ENCODE measurements at places on chromosomes 5 and 9. TPM values are rescaled to one million over a fixed set of nuclear protein-coding genes. Genes with fewer than 3 reads are reported as not detected.

DNA sequence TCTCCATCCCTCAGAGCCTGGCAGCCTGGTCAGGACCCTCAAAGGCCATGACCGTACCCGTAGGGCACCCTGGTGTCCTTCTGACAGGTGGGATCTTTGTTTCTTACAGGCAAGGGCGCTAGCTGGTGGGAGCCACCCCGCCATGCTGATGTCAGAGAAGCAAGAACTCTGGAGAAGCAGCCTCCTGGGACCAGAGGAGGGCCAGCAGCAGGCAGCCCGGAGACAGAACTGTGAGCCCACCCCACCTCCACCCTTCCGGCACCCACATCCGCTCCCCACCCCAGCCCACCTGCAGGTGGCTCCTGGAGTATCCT lies 42.2 kb upstream of the IL17B start:
- DNase-seq, result no peak

TMEM174 gene
- polyA plus RNA-seq, result not detected

MBLAC2 gene
- 2.1 TPM for polyA plus RNA-seq

GRCh38 chr5:95076395-95077185 lies 208.3 kb downstream of the MCTP1 start:
- peak; percentile 73 for DNase-seq

GRCh38 chr5:133891390-133891789 lies 77.0 kb downstream of the C5orf15 start:
- no peak for DNase-seq

DNA sequence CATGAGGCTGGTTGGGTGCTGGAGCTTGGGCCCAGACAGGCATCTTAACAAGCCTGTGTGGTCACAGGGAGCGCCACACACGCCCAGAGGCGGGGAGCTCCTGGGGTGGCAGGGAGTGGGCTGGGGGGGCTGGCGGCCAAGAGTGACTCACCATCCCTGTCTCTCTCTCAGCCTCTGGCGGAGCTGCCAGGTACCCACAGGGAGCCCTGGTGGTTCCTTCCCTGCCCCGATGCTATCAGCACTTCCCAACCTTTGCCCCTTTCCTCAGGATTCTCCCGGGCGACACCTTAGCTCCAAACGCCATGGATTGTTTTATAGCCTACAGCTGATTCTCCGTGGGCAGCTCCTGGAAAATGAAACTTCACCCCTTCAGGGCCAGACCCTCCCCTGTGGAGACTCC lies 5.5 kb downstream of the SLC9A3 start:
- no peak for DNase-seq

DNA sequence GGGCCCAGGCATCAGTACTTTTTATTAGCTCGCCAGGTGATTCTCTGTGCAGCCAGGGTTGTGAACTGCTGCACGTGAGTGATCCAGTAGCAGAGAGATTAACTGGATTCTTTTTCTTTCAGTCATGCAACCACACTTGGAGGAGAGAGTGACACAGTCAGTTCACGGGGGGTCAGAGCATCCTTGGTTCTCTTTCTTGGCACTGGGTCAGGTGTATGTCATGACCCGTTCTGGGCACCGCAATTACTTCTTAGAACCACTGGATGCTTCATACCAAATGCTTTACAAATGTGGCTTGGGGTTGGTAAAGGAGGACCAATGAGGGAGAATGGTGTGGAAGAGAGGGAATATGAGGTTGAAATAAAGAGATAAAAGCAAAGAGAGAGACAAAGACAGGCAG lies 368.7 kb downstream of the MLLT3 start:
- DNase-seq, result no peak

WHRN gene
- 0.35 TPM for polyA plus RNA-seq

MARCHF11 gene
- not detected for polyA plus RNA-seq

RAB3C gene
- polyA plus RNA-seq, result 0.66 TPM

GRCh38 chr9:124788542-124789217 lies 11.7 kb downstream of the OLFML2A start:
- DNase-seq, result no peak

DNA sequence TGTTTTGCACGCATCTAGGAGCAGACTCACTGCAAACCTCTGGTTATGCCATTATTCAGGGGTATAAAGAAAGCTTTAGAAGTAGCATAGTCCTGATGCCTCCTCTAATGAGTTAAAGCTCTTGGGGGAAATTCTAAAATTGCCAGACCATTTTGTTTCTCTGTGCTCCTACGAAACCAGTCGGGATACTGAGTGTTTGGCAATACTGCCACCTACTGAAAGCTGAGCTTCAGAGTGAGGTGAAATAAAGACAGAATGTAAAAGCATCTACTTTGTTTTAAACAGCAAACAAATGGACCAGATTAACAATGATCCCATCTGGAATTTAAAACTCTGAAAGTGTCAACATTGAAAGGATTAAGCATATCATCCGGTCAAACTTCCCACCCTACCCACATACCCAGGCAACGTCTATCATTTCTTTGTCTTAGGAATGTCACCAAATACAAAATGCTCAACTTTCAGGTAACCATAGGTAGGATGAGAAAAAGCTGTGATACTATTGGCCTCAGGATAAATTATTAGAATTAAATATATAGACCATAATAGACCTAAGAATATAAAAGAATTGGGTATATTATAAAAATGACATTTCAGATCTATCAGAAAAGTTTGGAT lies 77.8 kb upstream of the SHISAL2B start:
- peak; percentile 76 for DNase-seq
